Stimulated activated CD4-positive, alpha-beta T cell treated with anti-CD3 and anti-CD28 coated beads, TNF-alpha, amount 100 ng/mL, for 1 hour (primary cell): ENCODE measurements at places on chromosomes 11 and 22.

- no peak for DNase-seq
Observed at GRCh38 chr11:109075976-109076375, 346.0 kb upstream of the C11orf87 start.

DNA sequence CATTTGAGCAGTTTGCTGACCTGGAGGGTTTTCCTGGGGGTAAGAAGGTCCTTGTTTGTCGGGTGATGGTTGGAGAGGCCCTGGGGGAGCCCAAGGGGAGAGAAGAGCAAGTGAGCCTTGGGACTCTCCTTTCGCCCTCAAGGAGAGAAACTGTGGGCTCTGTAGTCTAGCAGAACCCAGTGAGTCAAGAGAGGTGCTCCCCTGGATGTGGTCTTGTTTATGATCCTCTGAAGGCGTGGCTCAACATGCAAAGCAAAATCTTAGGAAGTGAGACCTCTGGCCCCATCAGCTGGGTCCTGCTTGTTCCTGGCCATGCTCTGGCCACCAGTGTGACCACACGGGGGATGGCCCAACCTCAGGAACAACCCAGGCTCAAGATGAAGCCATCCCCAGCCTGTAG is 66.5 kb upstream of the ALX4 start:
- no peak for DNase-seq

GRCh38 chr22:42440728-42441127 is 8.5 kb upstream of the NFAM1 start:
- DNase-seq, result no peak

- no peak for DNase-seq
Observed at GRCh38 chr11:131839326-131839725, 468.9 kb downstream of the NTM start.

DNA sequence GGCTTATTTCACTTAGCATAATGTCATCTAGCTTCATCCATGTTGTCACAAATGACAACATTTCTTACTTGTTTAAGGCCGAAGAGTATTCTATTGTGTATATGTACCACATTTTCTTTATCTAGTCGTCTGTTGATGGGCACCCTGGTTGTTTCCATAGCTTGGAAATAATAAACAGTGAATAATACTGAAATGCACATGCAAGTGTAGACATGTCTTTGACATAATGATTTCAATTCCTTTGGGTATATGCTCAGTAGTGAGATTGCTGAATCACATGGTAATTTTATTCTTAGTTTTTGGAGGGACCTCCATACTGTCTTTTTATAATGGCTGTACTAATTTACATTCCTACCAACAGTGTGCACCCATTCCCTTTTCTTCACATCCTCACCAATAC is 508.0 kb downstream of the NELL1 start:
- DNase-seq, result no peak

GRCh38 chr11:17751558-17751957 is 17.0 kb downstream of the KCNC1 start:
- DNase-seq, result no peak

- DNase-seq, result no peak
Observed at GRCh38 chr22:39893526-39893925, at the start of gene ENTHD1. Gene ENTHD1, minus strand, starts transcription at chr22:39893760. Its CDS starts 6,012 bp downstream, at chr22:39887748.

GRCh38 chr11:33475993-33476392 is 218.8 kb downstream of the HIPK3 start:
- DNase-seq, result no peak

- DNase-seq, result no peak
Observed at GRCh38 chr22:31089160-31090100, 8.3 kb downstream of the SMTN start.

- DNase-seq, result no peak
Observed at GRCh38 chr22:43387815-43388214, 24.0 kb upstream of the MPPED1 start.

DNA sequence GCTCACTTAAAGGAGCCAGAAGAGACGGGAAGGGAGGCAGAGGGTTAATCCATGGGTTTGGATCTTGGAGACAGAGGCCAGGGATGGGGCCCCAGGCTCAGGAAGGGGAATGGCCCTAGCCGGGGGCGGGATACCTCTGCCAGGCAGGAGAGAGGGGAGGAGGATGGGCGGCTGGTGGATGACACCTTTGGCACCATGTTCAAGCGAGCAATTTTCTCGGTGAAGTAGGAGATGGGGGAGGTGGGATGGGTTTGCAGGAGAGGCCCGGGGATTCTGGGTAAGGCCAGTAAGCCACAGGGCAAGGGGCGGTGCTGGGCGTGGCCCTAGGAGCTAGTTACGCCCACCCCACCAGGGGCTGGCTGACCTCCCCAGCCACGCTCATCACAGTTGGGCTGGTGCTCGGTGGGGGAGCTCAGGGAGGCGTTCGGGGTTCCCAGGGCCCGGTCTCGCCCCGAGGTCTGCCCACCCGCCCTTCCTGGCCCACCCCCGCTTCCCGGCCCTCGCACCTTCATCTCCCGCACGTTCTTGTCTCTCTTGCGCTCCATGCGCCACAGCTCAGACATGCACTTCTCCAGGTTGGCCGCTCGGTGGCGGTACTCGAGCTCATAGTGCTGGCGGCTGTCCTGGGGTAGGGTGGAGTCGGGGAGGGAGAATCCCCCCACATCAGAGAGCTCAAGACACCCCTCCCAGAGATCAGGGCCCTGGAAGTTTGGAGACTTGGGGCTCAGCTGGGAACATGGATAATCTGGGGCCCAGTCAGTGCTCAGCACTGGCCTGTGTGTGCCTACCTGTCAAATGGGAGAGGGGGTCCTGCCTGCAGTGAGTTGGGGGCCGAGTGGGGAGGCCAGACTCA is 12.7 kb downstream of the BAIAP2L2 start:
- DNase-seq, result no peak

GRCh38 chr22:22928666-22929380 is 41.2 kb downstream of the IGLL5 start:
- no peak for DNase-seq

- DNase-seq, result no peak
Observed at GRCh38 chr11:109512680-109513079, 90.7 kb downstream of the C11orf87 start.

- DNase-seq, result no peak
Observed at GRCh38 chr11:69511358-69512055, 30.0 kb downstream of the LINC01488 start.
